Activated T-helper 17 cell treated with anti-CD3 and anti-CD28 coated beads, Interleukin-2, amount 50 U/mL, for 72 hours (primary cell): ENCODE measurements at places on chromosomes 4 and X. TPM values are rescaled to one million over a fixed set of nuclear protein-coding genes. Genes with fewer than 3 reads are reported as not detected.

The POLR2B gene
- total RNA-seq = 105 TPM

The HPGDS gene
- not detected for total RNA-seq

The CXCL1 gene
- not detected for total RNA-seq

The RAI2 gene
- total RNA-seq = 0.29 TPM

The TBX22 gene
- total RNA-seq = not detected

GRCh38 chr4:54999003-54999402 lies 126.4 kb downstream of the KDR start:
- ATAC-seq = no peak

GRCh38 chrX:70166601-70167590 lies 10.4 kb upstream of the DGAT2L6 start:
- peak; percentile 62 for ATAC-seq

GRCh38 chr4:44320833-44321232 lies 127.8 kb downstream of the KCTD8 start:
- ATAC-seq = no peak

DNA sequence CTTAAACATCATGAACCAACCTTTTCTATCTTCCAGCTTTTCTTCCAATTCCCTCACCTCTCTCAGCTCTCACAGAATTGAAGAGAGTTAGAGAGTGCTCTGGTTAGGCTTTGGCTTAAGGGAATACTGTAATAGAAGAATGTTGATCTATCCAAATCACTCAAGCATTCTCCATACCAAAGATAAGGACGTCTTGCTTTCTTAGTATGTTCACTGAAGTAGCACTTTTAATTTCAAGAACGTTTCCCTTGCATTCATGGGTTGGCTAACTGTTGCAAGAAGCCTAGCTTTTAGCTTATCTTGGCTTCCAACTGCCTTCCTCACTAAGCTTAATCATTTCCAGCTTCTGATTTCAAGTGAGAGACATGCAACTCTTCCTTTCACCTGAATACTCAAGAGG lies 43.2 kb downstream of the FANCB start:
- ATAC-seq = no peak

- peak; percentile 46 for ATAC-seq
Observed at GRCh38 chr4:119227690-119228089, 15.2 kb downstream of the USP53 start.

DNA sequence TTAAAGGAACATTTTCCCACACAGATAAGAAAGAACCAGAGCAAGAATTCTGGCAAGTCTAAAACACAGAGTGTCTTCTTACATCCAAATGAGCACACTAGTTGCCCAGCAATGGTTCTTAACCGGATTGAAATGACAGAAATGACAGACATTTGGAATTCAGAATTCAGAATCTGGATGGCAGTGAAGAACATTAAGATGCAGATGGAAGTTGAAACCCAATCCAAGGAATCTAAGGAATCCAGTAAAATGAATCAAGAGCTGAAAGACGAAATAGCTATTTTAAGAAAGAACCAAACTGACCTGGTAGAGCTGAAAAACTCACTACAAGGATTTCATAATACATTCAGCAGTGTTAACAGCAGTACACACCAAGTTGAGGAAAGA lies 21.5 kb downstream of the ANAPC10 start:
- no peak for ATAC-seq

- no peak for ATAC-seq
Observed at GRCh38 chr4:105154576-105154975, 7.9 kb downstream of the TET2 start.
